ENCODE measurements at places on chromosomes 16 and 17. TPM values are rescaled to one million over a fixed set of nuclear protein-coding genes. Genes with fewer than 3 reads are reported as not detected.

Gene RAB34
- 78.9 TPM for total RNA-seq

Gene CDRT15L2
- total RNA-seq, result not detected

Gene TMC7
- 2.4 TPM for total RNA-seq

Gene C17orf100
- 0.72 TPM for total RNA-seq

Gene CORO6
- total RNA-seq, result 62.7 TPM

Gene HEATR9
- total RNA-seq, result not detected

Gene ST6GALNAC1
- 1.7 TPM for total RNA-seq

Gene DYNLL2
- total RNA-seq, result 21.6 TPM

Gene CCL18
- total RNA-seq, result not detected

Gene CX3CL1
- total RNA-seq, result 4.2 TPM

Gene RAPGEFL1
- 48.0 TPM for total RNA-seq

Gene FAM222B
- 3.2 TPM for total RNA-seq

Gene CHD9NB
- 1.4 TPM for total RNA-seq

Gene EZH1
- 35.6 TPM for total RNA-seq

Gene LIMD2
- total RNA-seq, result 9.9 TPM

Gene C17orf67
- 1.0 TPM for total RNA-seq

Gene TAT
- not detected for total RNA-seq

Gene NLGN2
- total RNA-seq, result 9.3 TPM

Gene TBC1D3C
- not detected for total RNA-seq

Gene NACA2
- total RNA-seq, result not detected

All from tongue (tissue), 3 donors.